ENCODE measurements at places on chromosomes 6 and 20.

DNA sequence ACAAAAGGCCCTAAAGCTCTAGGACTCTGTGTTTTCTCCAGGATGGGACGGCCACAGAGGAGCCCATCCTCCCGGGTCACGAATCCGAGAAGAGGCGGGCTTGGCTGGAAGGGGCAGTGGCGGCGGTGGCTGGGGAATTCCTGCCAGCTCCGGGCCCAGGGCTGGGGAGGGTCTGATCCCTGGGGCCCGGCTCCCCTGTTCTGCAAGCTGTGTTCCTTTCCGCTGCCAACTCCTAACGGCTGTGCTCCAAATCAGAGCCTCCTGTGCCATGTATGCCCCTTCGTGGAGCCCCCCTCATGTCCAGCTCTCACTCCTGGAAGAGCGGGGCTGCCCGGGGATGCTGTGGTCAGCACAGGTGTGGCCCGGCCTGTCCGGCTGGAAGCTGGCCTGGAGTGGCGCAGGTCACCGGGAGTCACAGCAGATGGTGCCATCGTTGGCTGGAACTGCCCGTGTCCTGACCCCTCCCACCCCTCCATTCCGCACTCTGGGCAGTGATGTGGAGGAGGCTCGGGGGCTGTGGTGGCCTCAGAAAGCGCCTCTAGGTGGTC lies 88.2 kb upstream of the MPC1 start:
- DNase-seq = no peak

GRCh38 chr20:57593134-57593886 lies 26.9 kb downstream of the ZBP1 start:
- DNase-seq = no peak

GRCh38 chr20:56893226-56893917 lies 264.3 kb downstream of the TFAP2C start:
- DNase-seq = no peak

DNA sequence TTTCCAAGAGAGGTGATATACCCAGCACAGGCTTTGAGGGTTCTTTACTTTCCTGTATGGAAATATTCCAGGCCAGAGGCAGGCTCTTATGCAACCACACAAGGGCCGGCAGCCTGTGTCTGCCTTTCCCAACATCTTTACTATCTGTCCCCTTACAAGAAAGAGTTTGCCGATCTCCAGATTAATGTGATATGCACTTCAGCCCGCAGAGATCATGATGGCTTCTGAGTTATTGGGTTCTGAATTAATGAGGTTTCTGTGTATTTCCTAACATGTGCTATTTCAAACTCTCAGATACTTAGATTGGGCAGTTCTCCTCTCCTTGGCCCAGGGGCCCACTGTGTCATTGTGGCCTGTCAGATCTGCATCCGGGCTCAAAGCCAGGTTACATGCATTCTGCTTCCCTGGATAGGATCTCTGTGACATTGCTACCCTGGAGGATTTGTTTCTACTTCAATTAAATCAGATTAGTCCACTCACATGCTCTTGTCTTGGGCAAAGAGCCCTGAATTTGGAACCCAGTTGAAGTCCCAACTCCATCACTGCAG lies 56.6 kb downstream of the TGM2 start:
- DNase-seq = no peak

DNA sequence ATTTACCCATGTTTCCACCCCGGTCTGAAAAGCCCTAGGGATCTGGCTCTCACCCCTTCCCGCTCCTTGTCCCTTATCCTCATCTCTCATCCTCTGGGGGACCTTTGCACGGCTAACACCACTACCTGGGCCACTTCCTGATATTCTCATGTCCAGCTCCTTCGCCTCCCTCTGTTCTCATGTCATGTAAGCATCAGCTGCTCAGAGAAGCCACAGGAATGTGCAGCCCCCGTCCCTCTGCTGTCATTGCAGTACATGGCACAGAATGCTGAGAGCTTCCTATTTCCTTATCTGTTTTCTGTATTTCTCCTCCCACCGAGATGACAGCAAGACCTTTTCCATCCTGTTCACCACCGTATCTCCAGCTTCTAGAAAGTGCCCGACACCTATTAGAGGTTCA lies 102.4 kb downstream of the MTHFD1L start:
- no peak for DNase-seq

DNA sequence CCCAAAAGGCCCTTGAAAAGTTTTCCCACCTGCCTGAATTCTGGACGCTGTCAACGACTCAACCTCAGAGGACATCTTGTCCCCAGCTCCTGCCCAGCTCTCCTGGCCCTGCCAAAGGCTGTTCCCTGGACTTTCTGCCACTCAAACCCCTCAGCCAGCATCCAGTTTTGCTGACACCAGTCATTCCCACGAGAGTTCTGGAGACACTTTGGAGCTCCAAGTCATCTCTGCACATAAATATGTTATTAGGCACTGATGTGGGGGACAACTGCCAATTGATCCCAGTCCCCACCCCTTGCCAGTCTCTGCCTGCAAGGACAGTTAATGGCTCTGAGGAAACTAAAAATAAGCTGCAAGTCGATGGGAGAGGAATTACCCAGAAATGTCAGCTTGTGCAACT lies 38.9 kb upstream of the KCNB1 start:
- DNase-seq = no peak

DNA sequence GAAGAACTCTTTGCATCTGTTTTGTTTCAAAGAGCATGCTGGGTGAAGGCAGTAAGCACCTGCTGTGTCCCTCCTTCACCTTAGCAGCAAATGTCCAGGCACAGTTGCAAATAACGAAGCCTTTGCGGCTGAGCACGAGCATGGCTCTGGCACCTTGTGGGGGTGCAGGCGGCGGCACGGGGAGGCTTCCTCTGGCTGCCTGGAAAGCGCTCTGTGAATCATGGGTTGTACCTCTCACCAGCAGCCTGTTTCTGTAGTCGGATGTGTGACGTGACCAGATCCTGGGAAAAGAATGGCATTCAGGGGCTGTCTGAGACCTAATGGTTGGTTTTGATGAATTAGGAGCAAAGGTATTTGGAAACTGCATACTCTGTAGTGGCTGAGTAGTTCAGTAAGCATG lies 144.8 kb downstream of the DTNBP1 start:
- no peak for DNase-seq

Measured in SHP77 (cell line).